ENCODE measurements at places on chromosomes 5 and 9.

GRCh38 chr9:24608599-24608998 lies 62.9 kb upstream of the IZUMO3 start:
- DNase-seq, result no peak

- DNase-seq, result no peak
Observed at GRCh38 chr5:102531506-102531905, 32.7 kb upstream of the SLCO6A1 start.

DNA sequence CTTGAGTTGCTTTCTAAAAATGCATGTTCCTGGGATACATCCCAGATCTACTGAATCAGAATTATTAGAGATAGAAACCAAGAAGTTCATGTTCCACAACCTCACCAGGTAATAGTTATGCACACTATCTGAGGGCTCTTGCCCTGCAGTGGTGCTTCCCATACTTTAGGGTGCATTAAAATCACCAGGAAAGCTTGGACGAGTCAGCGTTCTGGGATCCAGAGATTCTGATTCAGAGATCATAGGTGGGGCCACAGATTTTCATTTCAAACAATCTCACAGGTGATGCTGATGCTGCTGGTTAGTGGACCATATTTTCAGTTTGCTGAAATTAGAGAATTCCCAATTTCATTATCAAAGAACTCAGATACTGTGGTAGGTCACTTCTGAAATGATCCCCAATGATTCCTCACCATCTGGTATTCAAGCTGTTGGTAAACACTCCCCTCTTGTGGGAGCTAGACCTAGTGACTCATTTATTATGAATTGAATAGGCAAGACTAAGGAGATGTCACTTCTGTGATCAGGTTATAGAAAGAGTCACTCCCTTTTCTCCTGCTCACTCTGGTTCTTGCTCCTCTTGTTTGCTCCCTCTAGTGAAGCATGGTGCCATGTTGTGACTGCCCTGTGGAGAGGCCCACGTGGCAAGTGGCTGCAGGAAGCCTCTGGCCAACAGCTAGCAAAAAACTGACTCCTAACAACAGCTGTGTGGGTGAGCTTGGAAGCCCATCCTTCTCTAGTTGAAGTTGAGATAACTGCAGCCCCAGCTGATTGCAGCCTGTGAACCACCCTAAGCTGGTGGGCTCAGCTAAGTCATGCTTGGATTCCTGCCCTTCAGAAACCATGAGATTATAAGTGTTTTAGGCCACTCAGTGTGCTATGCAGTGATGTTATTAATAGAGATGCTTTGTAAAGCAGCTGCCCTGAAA lies 59.8 kb downstream of the SH3TC2 start:
- no peak for DNase-seq

- DNase-seq, result no peak
Observed at GRCh38 chr5:117942861-117943519, 1045.4 kb downstream of the DTWD2 start.

- no peak for DNase-seq
Observed at GRCh38 chr5:133900534-133901270, 67.7 kb downstream of the C5orf15 start.

DNA sequence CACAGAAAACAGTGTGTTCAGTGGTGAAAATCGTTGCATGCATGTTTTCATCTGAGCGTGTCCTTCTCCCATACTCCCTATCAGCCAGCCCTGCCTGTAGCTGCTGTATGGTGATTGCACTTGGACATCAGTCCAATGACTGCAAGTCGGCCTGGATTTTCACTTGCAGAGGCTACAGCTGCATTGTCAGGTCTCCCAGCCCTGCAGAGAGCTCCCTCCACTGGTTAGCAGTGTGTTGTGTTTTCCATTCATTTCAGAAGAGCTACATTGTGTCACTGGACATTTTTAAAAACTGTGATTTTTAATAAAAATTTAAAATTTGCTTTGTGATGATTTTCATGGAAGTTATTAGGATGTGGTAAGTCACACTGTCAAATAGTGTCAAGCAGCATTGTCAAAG lies 96.6 kb downstream of the SYK start:
- no peak for DNase-seq

Data from fibroblast of skin of left quadriceps (primary cell).